ENCODE measurements at places on chromosomes 2 and 18. TPM values are rescaled to one million over a fixed set of nuclear protein-coding genes. Genes with fewer than 3 reads are reported as not detected.

Gene NT5DC4
- total RNA-seq = 2.1 TPM

Gene EVX2
- not detected for total RNA-seq

Gene STPG4
- 1.0 TPM for total RNA-seq

Gene COL6A3
- total RNA-seq = 0.02 TPM

Gene NOSTRIN
- total RNA-seq = not detected

Gene CSRNP3
- total RNA-seq = not detected

Gene LIMS4
- not detected for total RNA-seq

Gene CFAP221
- not detected for total RNA-seq

Gene CD207
- total RNA-seq = not detected

Gene AFTPH
- 76.2 TPM for total RNA-seq

Gene AGXT
- not detected for total RNA-seq

Gene AQP4
- total RNA-seq = not detected

- DNase-seq = no peak
Observed at GRCh38 chr18:37409878-37410277, 155.7 kb downstream of the CELF4 start.

GRCh38 chr2:210157526-210157925, 13.7 kb downstream of the KANSL1L start:
- no peak for DNase-seq

- no peak for DNase-seq
Observed at GRCh38 chr2:68052717-68053422, 9.9 kb downstream of the C1D start.

DNA sequence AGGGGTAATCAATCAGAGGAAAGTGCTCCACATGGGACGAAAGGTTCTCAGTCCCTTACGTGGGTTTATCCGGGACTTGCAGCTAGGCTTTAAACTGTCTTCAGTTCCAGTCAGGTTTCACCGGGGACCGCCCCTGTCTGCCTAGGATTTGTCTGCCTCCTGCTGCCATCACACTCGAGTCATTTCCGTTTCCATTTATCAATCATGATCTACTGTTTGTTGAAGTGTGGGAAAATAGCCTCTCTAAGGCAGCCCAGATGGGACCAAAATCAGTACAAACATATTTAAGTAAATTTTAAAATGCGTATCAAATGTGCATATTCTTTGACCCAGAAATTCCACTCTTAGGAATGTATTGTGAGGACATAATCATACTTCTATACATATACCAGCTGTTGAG, 10.5 kb downstream of the TRAPPC12 start:
- no peak for DNase-seq

DNA sequence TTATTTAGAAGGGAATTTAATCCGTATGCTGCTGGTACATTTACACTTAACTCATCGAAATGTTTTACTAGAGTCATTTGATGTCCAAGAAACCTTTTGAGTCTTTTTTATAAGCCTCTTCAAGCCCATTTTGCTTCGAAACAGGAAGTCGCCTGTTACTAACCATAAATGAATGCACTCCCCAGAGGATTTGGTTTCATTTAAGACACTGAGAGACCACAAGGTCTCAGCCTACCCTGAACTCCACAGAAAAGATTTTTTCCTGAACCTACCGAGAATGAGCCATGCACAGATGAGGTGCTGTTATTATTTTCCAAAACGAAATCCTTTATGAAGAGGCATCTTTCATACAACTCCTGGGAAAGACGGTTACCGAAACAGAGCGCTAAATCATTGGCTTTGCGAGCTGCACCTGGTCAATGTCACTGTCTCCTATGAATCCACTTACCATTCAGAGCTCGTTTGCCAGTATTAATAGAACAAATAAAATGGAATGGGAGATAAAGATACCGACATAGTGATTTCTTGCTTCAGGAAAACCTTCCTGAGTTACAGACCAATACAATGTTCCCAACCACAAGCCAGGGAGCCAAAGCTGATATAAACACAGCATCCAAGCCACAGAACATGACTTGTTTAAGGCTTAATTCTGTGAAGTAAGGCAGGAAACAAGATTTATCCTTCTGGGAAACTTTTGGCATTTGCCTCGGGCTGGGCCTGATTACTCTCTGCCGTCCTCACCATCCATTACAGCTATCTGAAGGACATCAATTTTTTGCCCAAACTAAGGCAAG, 382.1 kb downstream of the OSR1 start:
- DNase-seq = no peak

DNA sequence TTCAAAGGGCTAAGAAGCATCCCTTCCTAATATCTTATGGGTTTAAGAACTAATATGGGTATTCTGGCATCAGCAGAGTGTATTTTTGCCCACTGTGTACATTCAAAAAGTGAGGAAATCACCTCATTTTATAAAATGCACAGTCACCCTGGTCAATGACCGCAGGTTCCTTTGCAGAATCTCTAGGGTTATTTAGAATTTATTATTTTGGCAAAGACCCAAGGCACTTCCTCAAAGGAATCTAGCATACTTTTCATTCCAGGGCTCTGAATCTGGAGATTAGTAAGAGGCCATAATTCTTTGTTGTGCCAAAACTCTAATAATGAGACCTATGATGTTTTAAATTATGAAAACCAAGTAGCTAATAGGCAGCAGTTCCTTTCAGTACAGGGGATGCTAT, 27.2 kb upstream of the CDH2 start:
- no peak for DNase-seq

DNA sequence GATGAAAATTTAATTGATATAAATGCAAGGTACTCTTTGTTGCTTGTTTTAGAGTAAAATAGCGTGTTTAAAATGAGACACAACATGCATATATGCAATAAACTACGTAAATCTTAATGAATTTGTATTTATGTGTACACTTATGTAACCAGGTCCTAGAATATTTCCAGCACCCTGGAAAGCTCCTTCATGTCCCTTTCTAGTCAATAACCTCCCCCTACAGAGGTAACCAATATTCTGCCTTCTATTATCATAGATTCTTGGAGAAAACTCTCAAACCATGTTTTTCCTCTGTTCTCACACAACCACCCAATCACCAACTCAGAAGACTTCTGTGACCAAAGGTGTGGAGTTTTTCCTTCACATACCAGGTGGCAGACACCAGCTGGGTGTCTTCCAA, 79.6 kb upstream of the THUMPD2 start:
- DNase-seq = no peak

- DNase-seq = no peak
Observed at GRCh38 chr2:174522553-174522952, 35.7 kb upstream of the GPR155 start.

DNA sequence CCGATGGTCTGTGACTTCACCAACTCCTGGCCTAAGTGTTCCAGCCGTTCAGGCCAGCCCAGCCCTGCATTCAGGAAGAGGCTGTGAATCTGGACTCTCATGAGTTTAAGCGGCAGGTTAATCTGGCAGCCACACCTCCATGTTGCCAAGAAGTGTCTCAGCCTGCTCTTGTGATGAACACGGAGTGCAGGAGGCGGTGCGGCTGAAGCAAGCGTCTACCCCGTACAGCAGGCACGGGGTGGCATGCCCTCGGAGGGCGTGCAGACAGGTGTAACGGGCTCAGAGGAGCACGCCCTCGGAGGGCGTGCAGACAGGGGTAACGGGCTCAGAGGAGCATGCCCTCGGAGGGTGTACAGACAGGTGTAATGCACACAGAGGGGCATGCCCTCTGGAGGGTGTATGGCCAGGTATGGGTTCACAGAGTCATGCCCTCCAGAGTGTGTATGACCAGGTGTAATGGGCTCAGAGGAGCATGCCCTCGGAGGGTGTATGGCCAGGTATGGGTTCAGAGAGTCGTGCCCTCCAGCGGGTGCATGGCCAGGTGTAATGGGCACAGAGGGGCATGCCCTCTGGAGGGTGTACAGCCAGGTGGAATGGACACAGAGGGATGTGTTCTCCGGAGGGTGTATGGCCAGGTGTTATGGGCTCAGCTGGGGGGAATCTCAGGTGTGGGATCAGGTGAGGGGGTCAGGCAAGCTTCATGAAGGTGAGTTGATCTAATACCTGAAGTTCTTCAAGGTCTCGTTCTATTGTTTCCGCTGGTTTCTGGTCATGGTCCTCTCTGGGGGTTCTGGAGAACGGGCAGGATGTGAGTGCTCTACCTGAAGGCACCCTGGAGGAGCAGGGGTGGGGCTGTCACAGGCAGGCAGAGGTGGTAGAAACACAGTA, 22.6 kb downstream of the CROCC2 start:
- DNase-seq = no peak

GRCh38 chr2:66495788-66496640, 61.1 kb downstream of the MEIS1 start:
- no peak for DNase-seq

DNA sequence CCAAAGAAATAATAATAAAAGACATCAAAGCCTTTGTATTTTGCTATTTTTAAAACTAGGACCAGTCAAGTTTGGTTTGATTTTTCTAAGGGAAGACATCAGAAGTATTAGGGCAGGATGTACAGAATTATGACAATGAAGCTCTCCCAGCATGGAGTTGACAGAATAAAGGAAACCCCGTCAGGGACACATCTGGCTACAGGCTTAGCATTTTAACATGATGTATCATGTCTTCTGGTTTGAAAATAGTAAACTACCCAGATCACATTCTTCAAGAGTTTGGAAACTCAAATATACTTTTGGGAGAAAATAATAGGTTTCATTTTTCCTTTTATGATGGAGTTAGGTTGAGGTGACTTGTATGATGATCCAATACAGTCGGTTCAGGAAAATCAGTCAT, 552.0 kb upstream of the CDH2 start:
- no peak for DNase-seq

- DNase-seq = no peak
Observed at GRCh38 chr2:222734703-222735014, 63.2 kb downstream of the MOGAT1 start.

DNA sequence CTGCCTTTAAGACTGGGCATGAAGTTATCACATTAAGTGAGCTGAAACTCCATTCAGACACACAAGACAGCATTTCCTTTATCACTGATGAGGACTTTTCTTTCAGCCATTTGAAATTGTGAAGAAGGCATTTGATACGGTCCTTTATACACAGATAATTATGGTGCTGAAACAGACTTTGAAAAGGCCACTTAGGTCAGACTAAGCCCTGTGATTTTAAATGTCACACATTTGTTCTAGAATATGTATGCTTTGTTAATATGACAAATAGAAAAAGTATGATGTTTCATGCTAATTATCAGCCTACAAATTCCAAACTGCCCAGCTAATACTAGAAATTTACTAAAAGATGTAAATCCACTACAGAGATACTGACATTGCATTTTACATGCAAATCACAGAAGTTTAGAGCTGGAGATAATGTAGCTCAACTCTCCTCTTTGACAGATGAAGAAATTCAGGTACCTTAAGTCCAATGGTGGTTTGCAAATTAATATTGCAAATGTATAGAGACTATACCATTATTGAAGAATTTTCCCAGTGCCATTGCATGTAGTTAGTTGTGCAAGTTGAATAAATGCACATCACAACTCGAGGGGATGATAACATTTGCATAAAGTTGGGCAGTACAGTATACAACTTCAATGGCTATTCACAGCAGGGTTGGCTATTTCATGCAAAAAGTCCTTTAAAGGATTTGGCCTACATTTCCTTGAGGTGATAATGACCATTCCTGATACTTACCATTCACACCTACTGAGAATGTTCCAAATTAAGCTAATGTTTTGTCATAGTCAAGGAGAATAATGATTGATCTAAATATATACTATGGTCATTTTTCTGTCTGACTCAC, 175.2 kb downstream of the UPP2 start:
- DNase-seq = no peak

- DNase-seq = no peak
Observed at GRCh38 chr2:121887513-121888188, 132.2 kb downstream of the TSN start.

DNA sequence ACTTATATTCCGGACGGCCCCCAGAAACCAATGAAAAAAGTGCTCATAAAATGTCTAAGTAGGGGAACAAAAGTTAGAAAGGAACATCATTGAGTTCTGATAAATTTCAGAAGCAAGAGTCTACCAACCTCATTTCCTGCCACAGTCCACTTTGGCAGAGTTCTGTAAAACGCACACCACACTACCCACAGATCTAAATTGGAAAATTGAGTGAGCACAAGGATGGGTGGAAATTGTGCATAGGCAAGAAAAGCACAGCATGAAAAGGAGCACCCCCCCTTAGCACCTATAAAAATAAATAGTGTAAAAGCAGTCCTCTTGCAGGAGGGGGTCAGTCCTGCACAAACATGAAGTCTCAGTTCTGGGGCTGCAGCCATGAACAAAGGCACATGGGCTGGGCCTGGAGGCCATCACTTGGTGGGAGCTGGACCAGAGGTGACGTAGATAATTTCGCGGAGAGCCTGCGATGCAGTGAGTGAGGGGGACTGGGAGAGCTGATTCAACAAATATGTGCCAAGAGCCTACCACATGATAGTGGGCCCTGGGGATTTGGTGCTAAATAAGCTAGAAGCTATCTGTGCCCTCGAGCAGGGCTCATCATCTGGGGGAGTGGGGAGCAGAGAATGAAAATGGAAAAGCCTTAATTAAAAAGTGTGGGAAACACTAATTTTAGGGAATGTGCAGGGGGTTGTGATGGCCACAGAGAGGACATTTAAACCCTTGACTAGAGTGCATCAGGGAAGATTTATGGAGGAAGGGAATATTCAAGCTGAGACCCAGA, 48.9 kb upstream of the SPP2 start:
- no peak for DNase-seq

GRCh38 chr18:36378205-36378604, 80.7 kb downstream of the FHOD3 start:
- no peak for DNase-seq

Measured in activated B cell treated with CpG ODN at 0.5 μM for 24 hours (primary cell).